ENCODE measurements at places on chromosomes 2 and 18.

DNA sequence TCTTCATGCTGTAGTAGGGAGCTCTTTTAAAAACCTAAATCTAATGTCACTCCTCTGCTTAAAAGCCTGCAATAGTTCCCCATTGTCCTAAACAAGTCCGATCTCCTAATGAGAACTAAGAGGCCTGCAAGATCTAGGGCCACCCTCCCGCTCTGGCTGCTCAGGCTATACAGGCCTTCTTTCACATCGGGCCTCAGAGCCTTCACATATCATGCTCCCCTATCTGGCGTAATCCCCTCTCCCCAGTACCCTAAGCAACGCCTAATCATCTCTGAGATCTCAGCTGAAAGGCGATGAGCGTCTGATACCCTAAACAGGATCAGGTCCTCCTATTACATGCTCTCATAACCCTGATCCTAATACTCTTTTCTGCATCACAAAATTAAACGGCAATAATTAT lies 1.9 kb downstream of the MAP4K3 start:
- DNase-seq: no peak

- DNase-seq: no peak
Measured at GRCh38 chr2:128433911-128434550, 115.4 kb upstream of the HS6ST1 start.

DNA sequence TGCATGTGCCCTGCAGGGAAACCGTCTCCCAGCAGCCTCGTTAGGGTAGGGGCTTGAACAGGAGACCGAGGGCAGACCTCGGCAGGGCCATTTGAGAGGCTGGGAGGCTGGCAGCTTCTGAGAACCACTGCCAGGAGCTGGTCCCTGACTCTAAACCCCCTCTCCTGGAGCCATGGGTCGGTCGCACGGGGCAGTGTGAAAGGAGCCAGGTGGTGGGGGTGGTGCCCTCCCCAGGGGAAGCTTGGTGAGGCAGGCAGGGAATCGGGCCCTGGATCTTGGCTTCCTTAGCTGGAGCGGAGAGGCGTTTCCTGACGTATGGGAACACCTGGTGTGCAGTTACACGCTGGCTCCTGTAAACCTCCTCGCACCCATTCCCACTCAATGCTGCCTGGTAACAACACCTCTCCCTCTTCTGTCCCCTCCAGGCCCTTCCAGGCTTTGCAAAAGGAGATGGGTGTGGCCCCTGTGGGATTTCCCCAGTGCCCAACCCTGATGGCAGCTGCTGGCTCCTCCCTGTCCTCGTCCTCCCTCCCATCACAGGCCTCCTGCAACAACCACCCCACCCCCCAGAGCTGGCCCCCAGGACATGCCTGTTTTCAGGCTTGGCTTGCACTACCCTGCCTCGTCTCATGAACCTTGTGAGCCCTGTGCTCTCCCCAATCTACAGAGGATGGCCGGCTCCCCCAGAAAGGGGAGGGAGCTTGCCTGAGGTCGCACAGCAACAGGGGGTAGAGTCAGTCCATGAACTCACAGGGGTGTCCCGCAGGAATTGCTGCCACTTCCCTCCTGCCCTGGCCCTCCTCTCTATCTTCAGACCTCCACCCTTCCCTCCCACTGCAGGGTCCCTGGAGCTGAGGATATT lies 24.4 kb downstream of the ADRA2B start:
- no peak for DNase-seq

GRCh38 chr2:51613-52012 lies 5.3 kb upstream of the FAM110C start:
- DNase-seq: no peak

DNA sequence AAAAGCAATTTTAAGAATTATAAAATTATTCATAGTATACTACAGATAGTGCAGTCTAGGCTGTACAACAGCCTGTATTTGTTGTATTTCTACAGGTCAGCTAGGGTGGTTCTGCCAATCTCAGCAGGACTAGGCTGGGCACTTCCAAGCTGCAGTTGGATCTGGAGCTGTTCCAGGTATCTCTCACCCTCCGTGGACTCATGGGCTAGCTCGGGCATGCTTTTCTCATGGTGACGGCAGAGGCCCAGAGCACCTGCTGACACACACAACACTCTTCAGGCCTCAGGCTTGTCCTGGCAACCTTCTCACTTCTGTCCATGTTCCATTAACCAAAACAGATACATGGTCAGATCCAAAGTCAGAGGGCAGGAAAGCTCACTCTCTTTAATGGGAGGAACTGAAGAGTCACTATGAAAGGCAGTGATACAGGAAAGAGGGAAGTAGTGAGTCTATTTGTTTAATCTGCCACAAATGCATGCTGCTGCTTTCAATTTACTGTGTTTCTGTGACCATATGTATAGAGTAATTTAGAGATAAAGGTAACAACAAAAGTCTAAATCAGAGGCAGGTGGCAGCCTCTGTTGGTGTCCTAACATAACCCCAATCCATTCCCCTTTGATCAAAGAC lies 462.4 kb upstream of the ACVR2A start:
- no peak for DNase-seq

GRCh38 chr2:38517284-38517683 lies 85.4 kb downstream of the HNRNPLL start:
- no peak for DNase-seq

GRCh38 chr2:234517971-234518370 lies 21.1 kb upstream of the ARL4C start:
- no peak for DNase-seq

Measured in SW 1271 (cell line).